ENCODE measurements at places on chromosomes 2 and 18. TPM values are rescaled to one million over a fixed set of nuclear protein-coding genes. Genes with fewer than 3 reads are reported as not detected.

Gene C2orf66
- polyA plus RNA-seq: 0.27 TPM

Gene UGT1A10
- polyA plus RNA-seq: not detected

Gene MOB4
- polyA plus RNA-seq: 51.6 TPM

Gene LOXHD1
- 2.1 TPM for polyA plus RNA-seq

Gene INHA
- 0.73 TPM for polyA plus RNA-seq

Gene PAX3
- not detected for polyA plus RNA-seq

Gene CMPK2
- polyA plus RNA-seq: 5.3 TPM

Gene CCDC138
- polyA plus RNA-seq: 6.1 TPM

Gene DES
- polyA plus RNA-seq: 5,734 TPM

Gene M1AP
- not detected for polyA plus RNA-seq

Gene LTBP1
- 83.9 TPM for polyA plus RNA-seq

Gene KCTD18
- polyA plus RNA-seq: 12.4 TPM

Gene AAK1
- polyA plus RNA-seq: 13.7 TPM

Gene CDH19
- 1.3 TPM for polyA plus RNA-seq

Gene MC5R
- 4.1 TPM for polyA plus RNA-seq

Gene BOK
- polyA plus RNA-seq: 48.0 TPM

Gene LIMS3
- 6.1 TPM for polyA plus RNA-seq

Gene FAM237A
- polyA plus RNA-seq: not detected

Gene EHD3
- polyA plus RNA-seq: not detected

Gene CRYGC
- not detected for polyA plus RNA-seq

Gene MYO7B
- polyA plus RNA-seq: 24.5 TPM

Gene YIPF4
- polyA plus RNA-seq: 59.8 TPM

Gene FEV
- not detected for polyA plus RNA-seq

Gene STON1
- polyA plus RNA-seq: 37.1 TPM

Gene ZFP36L2
- polyA plus RNA-seq: 62.2 TPM

Gene VWC2L
- not detected for polyA plus RNA-seq

Gene ASIC4
- 0.36 TPM for polyA plus RNA-seq

Gene SLC38A11
- 9.2 TPM for polyA plus RNA-seq

Gene GPC1
- polyA plus RNA-seq: 145 TPM

Gene ATRAID
- polyA plus RNA-seq: 94.6 TPM

Gene NYAP2
- not detected for polyA plus RNA-seq

Gene BAZ2B
- 27.6 TPM for polyA plus RNA-seq

Gene MOGAT1
- polyA plus RNA-seq: not detected

Gene HRH4
- polyA plus RNA-seq: 0.09 TPM

Gene IKZF2
- polyA plus RNA-seq: 5.4 TPM

Gene TLK1
- 45.0 TPM for polyA plus RNA-seq

Gene HOXD4
- 5.2 TPM for polyA plus RNA-seq

Gene MC4R
- polyA plus RNA-seq: 0.21 TPM

Gene UGT1A6
- polyA plus RNA-seq: not detected

Gene FNDC4
- 8.0 TPM for polyA plus RNA-seq
